ENCODE measurements at places on chromosomes 3 and 15. TPM values are rescaled to one million over a fixed set of nuclear protein-coding genes. Genes with fewer than 3 reads are reported as not detected.
A peak's percentile ranks its signal among the peaks of the same experiment; 100 is the strongest.

The FBXW12 gene
- not detected for total RNA-seq

The TRIM42 gene
- not detected for total RNA-seq

- peak; percentile 1 for DNase-seq
Observed at GRCh38 chr3:174268586-174268985, 590.5 kb upstream of the NAALADL2 start.

The SLC25A36 gene
- total RNA-seq = 56.7 TPM

DNA sequence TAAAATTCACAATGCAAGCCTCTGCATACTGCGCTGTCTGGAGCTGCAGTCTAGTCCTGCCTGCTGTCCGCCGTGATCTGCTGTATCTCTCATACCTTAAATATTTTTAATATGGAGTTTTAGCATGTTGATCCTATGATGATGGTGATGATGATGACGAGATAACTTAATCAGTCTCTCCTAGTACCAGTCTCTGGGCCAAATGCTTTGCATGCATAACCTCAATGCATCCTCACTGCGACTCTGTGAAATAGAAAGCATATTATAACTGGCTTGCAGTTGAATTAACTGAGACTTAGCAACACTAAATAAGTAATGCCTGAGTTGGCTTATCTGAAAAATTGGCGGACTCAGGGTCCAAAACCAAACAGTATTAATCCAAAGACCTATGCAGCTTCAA, 38.4 kb upstream of the BCHE start:
- no peak for DNase-seq

DNA sequence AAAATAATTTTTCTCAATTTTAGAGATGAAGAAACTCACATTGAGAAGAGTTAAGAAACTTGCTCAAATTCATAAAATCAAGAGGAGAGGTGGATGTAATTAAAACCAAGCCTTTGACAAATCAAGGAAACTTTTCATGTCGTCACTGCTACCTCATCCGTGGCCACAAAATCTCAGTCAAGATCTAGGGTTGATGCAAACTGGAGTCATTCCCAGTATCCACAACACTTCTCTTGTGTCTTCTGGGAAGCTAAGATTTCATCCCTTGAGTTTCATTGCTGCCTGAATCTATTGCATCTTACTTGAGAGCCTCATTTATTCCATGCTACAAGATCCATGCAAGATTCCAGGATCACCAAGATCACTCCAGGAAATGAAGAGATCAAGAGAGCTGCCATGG, 5.4 kb upstream of the FBN1 start:
- no peak for DNase-seq

DNA sequence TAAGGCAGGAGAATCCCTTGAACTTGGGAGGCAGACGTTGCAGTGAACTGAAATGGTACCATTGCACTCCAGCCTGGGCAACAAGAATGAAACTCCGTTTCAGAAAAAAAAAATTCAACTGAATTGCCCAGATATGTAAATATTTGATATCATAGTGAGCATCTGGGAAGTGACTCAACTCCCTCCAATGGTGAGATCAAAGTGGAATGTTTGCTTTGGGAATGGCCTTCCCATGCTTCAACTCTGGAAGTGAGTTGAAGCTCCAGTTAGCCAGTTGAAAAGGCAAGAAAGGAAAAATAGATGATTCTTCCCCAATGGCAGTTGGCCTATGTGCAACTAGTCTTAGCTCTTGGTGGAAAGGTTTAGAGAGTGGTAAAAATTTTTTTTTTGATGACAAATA, 131.6 kb upstream of the CMC1 start:
- DNase-seq = no peak

The ABI3BP gene
- 4.2 TPM for total RNA-seq

The LTK gene
- total RNA-seq = 1.6 TPM

The C3orf49 gene
- total RNA-seq = not detected

- peak; percentile 47 for DNase-seq
Observed at GRCh38 chr15:67840749-67841512, 1.1 kb upstream of the RNU6-1 start.

DNA sequence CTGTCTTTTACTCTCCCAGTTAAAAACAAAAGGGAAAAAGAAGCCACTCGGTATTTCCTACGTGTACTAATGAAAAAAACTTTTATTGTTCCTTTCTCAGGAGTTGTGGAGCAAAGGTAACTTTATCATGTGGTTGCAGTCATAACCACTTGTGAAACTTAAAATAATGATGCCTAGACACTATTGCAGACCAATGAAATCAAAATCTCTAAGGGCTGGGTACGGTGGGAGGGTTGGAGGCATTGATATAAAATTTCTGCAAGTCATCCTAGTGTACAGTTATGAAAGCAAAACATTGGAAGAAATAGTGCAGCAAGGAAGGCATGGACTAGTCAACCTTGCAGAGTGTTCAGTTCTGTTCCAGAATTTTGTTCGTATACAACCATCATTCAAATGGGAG, 808.8 kb downstream of the TUSC7 start:
- DNase-seq = no peak

GRCh38 chr15:27235161-27235560, 264.2 kb downstream of the GABRG3 start:
- DNase-seq = no peak

- DNase-seq = peak; percentile 70
Observed at GRCh38 chr15:36905908-36906307, 194.4 kb downstream of the MEIS2 start.

The KLHL40 gene
- total RNA-seq = not detected

- DNase-seq = no peak
Observed at GRCh38 chr3:193909387-193909786, 226.6 kb upstream of the HES1 start.

The ZBED2 gene
- not detected for total RNA-seq

All from fibroblast of villous mesenchyme (primary cell).